M059J (cell line): ENCODE measurements at places on chromosomes 7 and 10. TPM values are rescaled to one million over a fixed set of nuclear protein-coding genes. Genes with fewer than 3 reads are reported as not detected.

DNA sequence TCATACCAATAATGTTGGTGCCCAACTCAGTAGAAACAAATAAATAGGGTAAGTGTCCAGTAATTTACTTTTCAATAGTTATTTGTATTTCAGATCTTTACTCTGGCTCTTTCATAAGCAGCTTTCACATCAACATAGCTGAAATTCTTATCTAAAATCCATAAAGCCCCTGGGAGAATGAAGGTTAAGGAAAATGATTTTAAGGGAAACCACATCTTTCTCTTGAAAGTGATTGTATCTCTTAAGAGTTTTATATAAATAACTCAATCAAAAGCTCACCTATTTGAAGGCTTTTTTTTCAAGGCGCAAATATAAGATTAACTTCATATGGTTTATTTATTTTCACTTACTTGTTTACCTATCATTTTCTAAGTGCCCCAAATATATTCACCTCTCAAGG, 324.4 kb downstream of the HGF start:
- no peak for DNase-seq

The GCK gene
- not detected in 2 replicates for total RNA-seq

The ITPRID1 gene
- total RNA-seq, result not detected in 2 replicates

DNA sequence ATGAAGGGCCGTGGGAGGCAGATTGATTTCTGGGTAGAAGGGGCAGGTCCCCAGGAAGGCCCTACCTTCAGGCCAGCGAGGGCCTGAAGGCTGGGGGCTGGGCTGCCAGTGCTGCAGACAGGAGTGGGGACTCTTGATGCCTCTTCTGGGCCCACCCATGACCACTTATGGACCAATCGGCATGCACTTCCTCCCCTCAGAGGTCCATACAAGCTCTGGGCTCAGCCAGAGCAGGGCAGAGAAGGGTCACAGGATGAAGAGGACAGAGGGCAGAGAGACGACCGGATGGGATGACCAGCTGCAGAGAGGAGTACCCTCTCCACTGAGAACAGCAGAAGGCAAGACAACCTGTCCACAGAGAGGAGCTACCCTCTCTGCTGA, 120.1 kb downstream of the DYNC2I1 start:
- no peak for DNase-seq
